Tibial nerve (tissue), 4 donors: ENCODE measurements at places on chromosomes 4 and X. TPM values are rescaled to one million over a fixed set of nuclear protein-coding genes. Genes with fewer than 3 reads are reported as not detected.

PTCHD1 gene
- total RNA-seq, result under 0.01 TPM

S100G gene
- not detected for total RNA-seq

SLC7A11 gene
- 0.22 TPM for total RNA-seq

DNA sequence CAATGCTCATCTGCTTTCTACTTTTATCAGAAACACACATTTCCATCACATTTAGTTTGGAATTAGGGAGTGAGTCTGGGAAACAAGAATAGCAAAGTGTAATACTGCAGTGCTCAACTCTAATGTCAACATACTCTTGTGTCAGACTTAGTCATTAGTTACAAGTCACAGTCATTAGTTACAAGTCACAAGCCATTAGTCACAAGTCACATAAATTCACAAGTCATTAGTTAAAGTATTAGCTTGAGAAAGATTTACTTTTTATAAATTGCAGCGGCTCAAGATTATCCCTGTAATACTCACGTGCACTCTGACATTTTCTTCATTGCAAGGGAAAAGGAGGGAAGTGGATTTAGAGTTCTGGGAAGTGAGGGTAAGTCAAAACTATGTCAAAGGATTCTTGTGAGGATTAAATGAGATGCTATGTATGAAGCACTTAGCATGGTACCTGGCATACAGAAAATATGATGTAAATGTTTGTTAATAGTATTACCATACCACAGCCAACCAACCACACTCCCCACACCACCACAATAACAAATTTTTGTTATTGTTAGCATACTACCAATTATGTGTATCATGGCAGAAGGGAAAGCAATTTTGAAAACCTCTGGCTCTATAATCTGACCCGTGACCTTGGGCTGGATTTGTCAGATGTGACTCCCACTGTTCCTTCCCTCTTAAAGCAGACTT is 116.6 kb downstream of the ARHGAP24 start:
- no peak for DNase-seq

- DNase-seq, result no peak
Observed at GRCh38 chrX:87392369-87392768, 125.2 kb upstream of the KLHL4 start.

- no peak for DNase-seq
Observed at GRCh38 chr4:11426731-11427120, 2.0 kb downstream of the HS3ST1 start.

DNA sequence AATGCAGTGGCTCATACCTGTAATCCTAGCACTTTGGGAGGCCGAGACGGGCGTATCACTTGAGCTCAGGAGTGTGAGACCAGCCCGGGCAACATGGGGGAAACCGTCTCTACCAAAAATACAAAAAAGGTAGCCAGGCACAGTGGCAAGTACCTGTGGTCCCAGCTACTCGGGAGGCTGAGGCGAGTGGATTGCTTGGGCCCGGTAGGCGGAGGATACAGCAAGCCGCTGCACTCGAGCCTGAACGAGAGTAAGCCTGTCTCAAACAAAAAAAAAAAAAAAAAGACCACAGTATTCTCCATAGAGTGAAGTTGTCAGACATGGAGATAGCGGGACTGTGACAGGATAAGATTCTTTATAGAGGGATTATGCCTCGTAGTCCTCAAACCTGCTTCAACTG is 76.1 kb upstream of the SH3RF1 start:
- no peak for DNase-seq

DNA sequence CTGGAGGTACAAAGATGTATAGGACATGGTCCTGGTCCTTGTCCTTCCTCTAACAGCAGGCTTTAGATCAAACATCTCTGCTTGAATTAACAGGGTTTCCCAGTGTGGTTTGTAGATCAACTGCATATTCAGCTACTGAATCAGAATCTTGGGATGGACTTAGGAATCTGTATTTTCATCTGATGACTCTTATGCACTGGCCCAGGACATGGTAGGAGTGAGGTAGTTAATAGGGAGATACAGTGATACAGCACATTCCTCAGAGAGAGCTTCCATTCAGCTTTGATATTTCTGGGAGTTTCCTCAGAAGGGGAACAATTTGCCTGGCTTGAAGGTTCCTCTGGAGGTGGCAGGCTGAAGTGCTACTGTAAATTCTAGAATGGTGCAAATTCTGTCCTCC is 203.1 kb downstream of the LARP7 start:
- no peak for DNase-seq

- DNase-seq, result no peak
Observed at GRCh38 chr4:94412658-94413038, 39.1 kb upstream of the PDLIM5 start.

DNA sequence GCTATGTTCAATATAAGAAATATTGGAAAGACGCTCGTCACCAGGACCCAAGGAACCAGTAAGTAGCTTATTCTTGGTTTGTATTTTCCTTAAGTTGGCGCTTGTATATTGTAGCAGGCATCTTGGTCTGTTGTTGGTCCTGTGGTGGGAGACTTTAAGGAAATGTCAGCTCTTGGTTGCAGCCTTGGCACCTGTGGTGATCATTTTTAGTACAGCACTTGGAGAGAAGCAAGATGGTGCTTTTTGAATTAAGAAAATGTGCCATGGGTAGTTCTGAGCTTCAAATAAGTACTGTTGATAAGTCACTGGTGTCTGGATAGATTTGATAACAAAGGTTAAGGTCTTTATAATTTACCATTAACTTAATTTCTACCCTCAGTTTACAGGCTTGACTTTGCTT is 1.1 kb downstream of the RPS3A start:
- no peak for DNase-seq
